ENCODE measurements at places on chromosomes 16 and 17.

- no peak for DNase-seq
Measured at GRCh38 chr16:88467541-88467944, 14.5 kb downstream of the ZFPM1 start.

DNA sequence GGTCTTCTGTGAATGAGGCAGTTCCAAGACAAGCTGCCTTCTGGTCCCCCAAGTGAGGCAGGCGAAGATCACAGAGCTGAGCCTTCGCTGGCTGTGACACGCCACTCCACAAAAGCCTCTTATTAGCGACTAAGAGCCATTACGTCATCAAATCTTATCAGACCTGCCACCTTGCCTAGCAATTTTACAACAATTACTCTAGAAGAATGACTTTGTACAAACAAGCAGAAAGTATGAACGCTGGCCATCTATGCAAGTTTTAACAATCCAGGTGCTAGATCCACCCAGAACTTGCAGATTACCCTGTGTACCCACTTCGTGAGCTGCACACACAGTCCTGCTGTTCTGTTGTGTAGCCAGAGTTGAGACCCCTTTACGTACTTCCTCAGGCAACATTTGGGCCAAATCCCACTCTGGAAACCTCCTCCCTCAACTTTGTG is 3.8 kb upstream of the ICAM2 start:
- no peak for DNase-seq

GRCh38 chr17:58318065-58318481 is 10.5 kb downstream of the TSPOAP1 start:
- DNase-seq = no peak

DNA sequence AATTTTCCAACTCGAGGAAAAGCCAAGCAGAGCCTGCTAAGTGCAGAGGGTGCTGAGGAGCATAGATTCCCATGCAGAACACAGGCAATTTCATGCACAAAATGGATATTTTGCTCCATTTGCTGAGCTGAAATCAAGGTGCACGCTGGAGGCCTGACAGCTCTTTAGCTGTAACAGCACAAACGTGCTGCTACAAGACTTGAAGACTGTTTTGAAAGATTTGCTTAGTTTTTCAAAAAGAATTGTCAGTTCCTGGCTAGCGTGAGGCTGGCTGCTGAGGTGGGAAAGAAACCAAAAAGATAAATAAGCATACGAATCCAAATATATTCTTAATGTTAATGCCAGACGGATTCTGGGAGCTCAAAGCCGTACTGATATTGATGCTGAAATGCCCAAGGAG is 309.0 kb upstream of the MAF start:
- DNase-seq = no peak

DNA sequence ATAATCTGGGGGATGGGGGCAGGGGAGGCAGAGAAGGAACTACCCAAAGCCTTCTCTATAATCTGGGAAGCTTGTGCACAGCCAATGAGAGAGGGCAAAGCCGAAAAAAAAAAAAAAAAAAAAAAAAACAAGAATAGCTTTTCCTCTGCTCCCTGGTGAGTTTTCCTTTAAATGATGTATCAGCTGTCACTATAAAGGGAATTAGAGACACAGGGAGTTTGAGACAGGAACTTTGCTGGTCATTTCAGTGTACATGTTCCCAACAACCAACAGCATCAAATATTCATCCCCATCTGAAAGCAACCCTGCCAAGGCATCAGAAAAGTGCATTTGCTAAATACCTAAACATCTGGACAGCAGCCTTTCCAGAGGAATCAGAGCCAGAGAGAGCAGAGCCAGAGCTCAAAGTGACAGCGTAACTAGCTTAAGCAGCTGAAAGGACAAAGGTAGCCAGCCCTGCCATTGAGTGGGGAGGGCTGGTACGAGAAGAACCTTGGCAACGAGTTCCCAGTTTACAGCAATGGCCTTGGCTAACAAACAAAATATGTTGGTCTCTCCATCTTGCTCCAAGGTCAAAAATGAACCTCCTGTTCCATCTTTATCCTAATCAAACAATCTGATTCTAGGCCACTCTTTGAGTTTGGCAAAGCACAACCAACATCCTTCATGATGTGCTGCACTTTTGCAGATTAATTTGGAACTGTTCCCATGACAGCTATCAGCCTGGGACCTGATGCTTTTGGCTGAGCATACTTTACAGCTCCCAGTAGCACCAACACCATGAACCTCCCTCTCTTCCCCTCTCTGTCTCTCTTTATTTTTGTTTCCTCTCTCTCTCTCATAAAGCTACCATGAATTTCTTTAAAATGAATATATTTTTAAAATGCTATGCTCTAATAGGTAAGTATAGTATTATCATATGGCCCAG is 143.7 kb upstream of the GNAO1 start:
- DNase-seq = no peak

GRCh38 chr17:68102318-68102758 is 66.8 kb downstream of the KPNA2 start:
- no peak for DNase-seq

DNA sequence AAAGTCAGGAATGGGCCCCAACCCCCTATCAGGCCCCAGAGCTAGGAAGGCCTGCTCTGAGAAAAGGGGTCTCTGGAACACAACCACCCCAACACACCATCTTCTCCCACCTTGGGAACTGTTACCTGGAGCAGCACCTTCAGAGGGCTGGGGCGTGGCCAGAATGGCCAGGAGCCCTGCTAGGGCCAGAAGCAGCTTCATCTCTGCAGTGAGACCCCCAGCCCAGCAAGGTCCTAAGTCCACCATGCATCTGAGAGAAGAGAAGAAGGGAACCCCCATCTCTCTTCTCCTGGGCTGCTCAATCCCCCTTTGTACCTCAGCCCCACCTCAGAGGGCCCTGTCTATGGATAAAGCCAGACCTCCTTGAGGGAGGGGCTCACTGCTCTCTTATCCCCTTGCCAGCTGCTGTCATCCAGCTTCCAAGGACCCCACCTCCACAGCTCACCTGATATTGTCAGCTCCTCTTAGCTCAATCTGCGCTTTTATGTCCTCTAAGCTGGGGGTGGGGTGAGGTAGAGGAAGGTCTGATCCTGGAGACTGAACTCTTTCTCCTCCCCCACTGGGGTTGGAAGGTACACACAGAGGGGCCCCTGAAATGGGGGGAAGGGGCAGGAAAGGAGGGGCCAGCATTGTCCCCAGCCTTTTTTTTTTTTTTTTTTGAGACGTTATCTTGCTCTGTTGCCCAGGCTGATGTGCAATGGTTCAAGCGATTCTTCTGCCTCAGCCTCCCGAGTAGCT is at the start of gene MPO:
Gene MPO, minus strand, starts transcription at position 456 of the 738 bp plus-strand sequence. Its CDS starts 177 bp downstream, at position 279.
- DNase-seq = no peak

GRCh38 chr17:55002458-55002857 is 33.9 kb downstream of the STXBP4 start:
- no peak for DNase-seq

GRCh38 chr16:72814226-72814625 is 233.7 kb downstream of the ZFHX3 start:
- no peak for DNase-seq

DNA sequence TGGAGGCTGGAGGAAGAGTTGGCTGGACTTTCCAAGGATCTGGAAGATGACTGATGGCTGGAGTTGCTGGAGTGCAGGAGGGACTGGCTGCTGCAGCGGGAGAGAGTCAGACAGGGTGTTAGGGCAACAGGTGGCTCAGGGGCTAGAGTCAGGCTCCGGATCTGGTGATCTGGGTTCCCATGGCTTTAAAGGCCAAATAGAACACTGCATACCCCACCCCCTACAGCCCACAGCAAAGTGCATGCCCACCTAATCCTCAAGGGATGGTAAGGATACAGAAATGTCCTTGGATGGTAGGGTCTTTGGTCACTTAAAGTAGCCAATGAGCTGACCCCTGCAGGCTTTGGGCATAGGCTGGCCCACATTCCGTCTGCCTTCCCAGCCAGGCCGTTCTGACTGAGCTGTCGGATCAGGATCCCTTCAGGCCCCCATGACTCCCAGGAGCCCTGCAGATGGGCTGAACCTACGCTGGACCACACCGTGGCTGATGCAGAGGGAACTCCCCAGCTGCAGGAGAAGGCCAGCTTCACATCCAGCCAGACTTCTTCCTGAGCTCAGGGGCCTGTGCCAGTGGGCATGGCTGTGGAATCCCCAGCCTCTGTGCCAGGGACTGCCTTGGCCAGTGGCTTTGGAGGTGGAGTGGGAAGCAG is 13.9 kb downstream of the TNS4 start:
- DNase-seq = no peak

DNA sequence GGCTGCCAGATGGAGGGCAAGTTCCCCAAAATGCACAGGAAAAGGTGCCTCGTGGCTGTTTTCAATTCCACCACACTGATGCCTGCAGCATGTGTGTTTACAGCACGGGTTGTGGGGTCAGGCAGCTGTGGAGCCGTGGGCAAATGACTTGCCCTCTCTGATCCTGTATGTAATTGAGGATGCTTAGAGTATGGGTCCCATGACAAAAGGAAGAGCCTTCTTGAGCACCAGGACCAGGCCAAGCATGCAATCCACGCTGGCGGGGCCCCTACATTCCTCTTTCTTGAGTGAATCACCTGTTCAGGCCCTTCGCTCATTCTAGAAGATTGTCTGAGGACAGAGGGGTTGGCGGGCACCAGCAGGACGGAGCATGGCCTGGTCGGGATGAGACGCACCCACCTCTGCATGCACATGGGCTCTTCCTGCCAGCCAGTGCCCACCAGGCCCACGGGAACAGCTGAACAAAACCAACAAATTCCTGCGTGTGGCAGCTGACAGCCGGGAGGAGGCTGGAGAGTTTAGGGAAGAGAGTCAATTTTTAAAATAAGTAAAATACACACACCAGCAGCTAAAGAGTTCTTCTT is 1.4 kb upstream of the CTRB2 start:
- no peak for DNase-seq

Measured in omental fat pad (tissue), 4 donors.